Mesangial cell (primary cell): ENCODE measurements at places on chromosomes 12 and 14. TPM values are rescaled to one million over a fixed set of nuclear protein-coding genes. Genes with fewer than 3 reads are reported as not detected.

PPM1H gene
- 2.4 and 12.5 TPM in 2 replicates for total RNA-seq

SERPINA1 gene
- 5.1 and 10.3 TPM in 2 replicates for total RNA-seq

LRIG3 gene
- total RNA-seq = 60.8 and 70.9 TPM in 2 replicates

SALL2 gene
- 13.4 and 24.2 TPM in 2 replicates for total RNA-seq

LTA4H gene
- 44.0 and 74.2 TPM in 2 replicates for total RNA-seq

FSCB gene
- 0.25 TPM in 1 of 2 replicates, not detected in the other for total RNA-seq

GABARAPL1 gene
- total RNA-seq = 21.0 and 94.1 TPM in 2 replicates

AMN gene
- 1.4 TPM in 1 of 2 replicates, not detected in the other for total RNA-seq

LRRC43 gene
- total RNA-seq = 0.49 and 3.7 TPM in 2 replicates

POLR3B gene
- total RNA-seq = 5.2 and 6.5 TPM in 2 replicates

CCDC197 gene
- not detected in 2 replicates for total RNA-seq

SNW1 gene
- total RNA-seq = 18.6 and 27.5 TPM in 2 replicates

ST8SIA1 gene
- 0.13 and 0.16 TPM in 2 replicates for total RNA-seq

CFL2 gene
- total RNA-seq = 25.9 and 52.5 TPM in 2 replicates

TMX1 gene
- total RNA-seq = 13.6 and 27.4 TPM in 2 replicates

TTC9 gene
- total RNA-seq = 4.9 and 6.5 TPM in 2 replicates

LRP1 gene
- total RNA-seq = 24.0 and 100 TPM in 2 replicates

NELL2 gene
- under 0.01 and 0.49 TPM in 2 replicates for total RNA-seq
